ENCODE measurements at places on chromosomes 5 and 9.

GRCh38 chr5:133870661-133871060 is 97.8 kb downstream of the C5orf15 start:
- DNase-seq: no peak

GRCh38 chr5:5313101-5313635 is 109.3 kb upstream of the ICE1 start:
- no peak for DNase-seq

DNA sequence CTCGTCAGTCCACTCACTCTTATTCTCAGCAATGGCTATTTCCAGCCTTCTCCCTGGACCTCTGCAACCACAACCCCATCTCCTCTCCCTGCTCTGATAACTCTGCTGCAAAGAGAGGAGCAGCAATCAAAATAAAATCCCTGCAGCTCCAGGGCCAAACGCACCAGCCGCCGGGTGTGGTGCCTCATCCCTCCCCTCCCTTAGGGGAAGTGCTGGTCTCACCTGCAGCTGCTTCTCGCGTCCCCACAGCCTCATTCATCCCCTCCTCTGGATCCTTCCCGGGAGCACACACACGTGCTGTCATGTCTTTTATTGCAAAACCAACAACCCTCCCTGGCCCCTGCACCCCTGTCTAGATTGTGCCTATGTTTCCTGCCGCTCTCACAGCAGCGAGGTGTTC is 77.8 kb downstream of the TENT4A start:
- no peak for DNase-seq

DNA sequence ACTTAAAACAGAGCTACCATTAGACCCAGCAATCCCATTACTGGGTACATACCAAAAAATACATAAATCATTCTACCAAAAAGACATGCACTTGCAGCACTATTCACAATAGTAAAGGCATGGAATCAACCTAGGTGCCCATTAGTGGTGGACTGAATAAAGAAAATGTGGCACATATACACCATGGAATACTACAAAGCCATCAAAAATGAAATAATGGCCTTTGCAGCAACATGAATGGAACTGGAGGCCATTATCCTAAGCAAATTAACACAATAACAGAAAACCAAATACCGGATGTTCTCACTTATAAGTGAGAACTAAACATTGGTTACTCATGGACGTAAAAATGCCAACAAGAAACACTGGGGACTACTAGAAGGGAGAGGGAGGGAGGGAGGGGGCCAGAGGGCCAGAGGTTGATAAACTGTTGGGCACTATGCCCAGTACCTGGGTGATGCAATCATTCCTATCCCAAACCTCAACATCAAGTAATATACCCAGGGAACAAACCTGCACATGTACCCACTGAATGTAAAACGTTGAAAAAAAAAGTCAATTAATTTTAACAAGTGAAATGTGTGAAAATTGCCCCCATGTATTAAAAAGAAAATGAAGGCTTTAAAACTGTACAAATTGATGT is 24.5 kb upstream of the GPR150 start:
- DNase-seq: no peak

GRCh38 chr9:112867275-112867991 is 23.2 kb downstream of the SLC46A2 start:
- DNase-seq: no peak

- no peak for DNase-seq
Measured at GRCh38 chr9:129334105-129334935, 156.3 kb upstream of the IER5L start.

GRCh38 chr9:18379073-18379811 is 94.7 kb upstream of the ADAMTSL1 start:
- DNase-seq: no peak

DNA sequence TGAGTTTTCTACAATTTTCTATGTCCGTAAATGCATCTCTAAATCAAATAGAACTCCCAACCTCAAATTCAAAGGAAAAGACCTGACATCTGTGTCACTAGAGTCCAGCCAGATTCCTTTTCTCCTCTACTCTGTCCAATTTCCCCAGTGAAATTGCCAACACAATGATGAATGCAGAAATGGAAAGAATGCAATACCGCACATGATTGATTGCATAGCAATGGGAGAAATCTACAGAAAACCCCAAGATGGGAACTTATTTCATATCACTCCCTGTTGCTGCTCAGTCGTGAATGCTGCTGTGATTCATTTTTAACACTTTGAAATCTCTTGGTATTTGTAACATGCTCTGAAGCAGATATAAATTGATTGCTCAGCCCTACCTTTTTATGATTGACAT is 355.1 kb upstream of the TUSC1 start:
- no peak for DNase-seq

DNA sequence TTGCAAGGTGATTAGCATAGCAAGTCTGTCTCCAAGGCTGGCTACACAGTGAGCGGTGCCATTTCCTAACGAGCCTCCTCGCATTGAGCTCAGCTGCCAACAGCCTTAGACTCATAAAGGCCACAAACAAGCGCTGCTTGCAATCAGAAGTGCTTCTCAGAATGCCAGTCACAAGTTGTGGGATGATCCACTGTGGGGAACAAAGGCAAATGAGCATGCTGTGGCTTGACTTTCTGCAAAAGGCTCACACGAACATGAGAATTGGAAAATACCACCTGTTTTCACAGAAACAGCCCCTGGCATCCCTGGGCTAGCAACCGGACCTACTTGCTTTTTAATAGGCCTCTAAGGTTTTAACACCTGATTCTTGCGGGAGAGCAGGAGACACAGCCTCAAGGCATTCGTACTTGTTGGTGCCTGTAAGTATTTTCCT is 215.5 kb downstream of the FANCC start:
- no peak for DNase-seq

GRCh38 chr5:139684881-139685749 is 37.0 kb downstream of the CXXC5 start:
- no peak for DNase-seq

GRCh38 chr5:140266471-140267200 is 36.3 kb downstream of the PFDN1 start:
- no peak for DNase-seq

DNA sequence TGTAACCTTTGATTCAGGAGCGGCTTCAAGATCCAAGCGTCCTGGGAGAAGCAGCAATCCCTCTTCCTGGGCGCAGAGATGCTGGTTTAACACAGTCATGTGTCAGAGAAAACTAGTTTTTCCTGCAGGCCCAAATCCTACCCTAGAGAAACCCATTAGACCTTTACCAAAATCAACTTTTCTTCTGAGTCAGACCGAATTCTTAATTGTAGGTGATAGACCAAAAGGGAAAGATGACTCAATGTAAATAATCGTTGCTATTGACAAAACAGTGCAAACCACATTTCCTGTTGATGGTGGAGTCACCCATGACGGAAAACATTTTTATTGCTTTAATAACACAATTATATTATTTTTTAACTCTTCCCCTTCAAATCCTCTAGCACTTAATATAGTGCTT is 40.1 kb downstream of the SLC1A1 start:
- no peak for DNase-seq

DNA sequence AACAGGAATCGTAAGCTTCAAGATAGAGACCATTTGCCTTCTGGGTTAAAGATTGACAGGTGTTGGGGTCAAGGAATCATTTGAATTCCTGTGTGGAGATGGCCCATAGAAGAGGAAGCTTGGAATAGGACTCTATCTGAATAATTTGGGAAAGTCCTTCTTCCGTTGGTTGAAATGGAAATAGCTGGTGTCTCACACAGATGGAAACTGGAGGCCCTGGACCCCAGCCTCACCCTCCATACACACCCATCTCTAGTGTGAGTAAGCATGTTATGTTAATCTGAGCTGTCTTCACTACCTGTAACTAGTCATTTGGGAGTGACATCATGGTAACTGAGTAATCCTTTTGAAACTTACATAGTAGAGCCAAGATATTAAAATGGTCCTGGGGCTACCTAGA is 184.4 kb downstream of the CD180 start:
- DNase-seq: no peak

- DNase-seq: no peak
Measured at GRCh38 chr5:170971-171800, 20.1 kb upstream of the LRRC14B start.

DNA sequence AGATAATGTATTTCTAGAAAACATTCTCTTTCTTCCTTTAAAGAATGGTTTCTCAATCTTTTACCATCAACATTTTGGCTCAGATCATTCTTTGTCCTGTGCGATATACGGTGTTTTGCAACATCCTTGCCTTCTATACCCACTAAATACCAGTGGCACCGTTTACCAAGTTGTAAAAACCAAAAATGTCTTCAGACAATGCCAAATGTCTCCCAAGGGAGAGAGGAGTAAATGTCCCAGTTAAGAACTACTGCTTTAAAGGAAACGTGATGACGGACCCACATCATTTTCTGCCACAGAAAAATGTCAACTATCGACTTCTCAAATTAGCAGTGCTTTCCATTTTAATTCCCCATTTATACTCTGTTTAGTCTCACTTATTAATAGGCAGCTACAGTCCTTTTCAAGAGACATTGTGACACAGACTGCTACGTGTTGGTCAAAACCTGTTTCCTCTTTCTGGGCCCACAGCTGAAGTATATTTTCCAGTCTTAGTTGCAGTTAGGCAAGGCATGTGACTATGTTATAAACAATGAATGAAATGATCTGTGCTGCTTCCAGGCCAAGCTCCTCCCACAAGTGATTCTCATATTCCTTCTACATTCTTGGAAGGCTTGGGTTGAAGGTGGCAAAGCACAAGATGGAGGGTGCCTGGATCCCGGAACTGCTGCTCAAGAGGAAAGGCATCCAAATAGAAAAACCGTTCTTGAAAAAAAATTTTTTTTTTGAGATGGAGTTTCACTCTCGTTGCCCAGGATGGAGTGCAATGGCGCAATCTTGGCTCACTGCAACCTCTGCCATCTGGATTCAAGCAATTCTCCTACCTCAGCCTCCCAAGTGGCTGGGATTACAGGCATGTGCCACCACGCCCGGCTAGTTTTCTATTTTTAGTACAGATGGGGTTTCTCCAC is 8.8 kb downstream of the PRXL2C start:
- no peak for DNase-seq

DNA sequence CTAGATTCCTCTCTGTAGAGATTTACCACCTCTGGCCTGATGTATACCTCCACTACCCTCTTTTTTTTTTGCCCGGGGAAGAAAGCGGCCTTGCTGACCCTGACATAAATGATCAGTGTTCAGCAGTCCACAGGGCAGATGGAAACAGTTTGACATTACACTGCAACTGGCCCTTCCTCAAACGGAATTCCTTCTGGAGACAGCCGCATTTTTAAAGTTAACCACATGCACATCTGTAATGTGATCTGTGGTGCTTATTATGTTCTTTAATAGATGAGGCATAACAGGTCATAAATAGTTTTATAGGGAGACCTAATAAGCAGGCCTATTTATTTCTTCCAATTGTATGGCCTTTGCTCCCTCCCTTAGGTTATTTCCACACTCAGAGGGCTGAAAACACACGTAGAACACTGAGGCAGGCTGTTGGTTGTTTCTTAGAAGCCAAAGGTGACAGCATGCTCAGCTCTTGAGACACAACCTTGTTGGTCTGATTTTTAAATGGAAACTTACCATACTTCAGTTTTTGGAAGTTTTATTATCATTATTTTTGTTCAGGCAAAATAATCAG is 84.0 kb upstream of the APC start:
- no peak for DNase-seq

- no peak for DNase-seq
Measured at GRCh38 chr9:124078641-124079040, 67.1 kb downstream of the LHX2 start.

GRCh38 chr9:2418619-2419018 is 203.0 kb upstream of the VLDLR start:
- DNase-seq: peak; percentile 40

DNA sequence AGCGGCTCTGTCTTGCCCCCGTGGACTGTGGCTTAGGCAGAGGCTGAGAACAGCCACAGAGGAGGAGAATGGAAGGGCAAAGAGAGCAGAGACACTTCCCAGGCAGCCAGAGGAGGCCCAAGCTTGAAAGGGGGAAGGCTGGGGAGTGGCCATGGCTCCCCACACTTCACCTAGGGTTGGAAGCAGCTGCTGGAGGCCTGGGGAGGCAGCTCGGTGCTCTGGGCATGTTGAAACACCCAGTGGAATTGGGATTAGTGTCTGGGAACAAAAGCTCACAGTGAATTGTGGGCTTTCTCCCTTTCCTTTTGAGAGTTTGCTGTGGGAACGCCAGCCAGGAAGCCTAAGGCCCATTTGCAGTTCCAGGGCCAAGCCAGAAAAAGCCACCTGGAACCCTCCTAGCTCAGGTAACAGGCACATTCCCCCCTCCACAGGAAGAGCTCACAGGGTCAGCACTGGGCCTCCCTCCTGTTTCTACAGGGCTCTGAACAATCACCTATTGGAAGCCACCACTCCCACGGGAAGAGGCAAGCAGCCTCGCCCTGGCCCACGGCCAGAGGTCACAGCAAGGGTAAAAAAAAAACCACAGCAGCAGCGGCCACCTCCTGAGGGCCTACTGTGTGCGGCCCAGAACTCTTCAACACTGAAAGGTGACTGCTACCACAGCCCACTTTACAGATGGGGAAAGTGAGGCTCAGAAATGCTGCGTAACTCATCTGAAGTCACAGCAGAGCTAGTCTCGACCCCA is 20.2 kb downstream of the EEIG1 start:
- no peak for DNase-seq

GRCh38 chr5:17294639-17295311 is 77.3 kb downstream of the BASP1 start:
- DNase-seq: no peak

GRCh38 chr5:109168151-109168550 is 241.6 kb downstream of the PJA2 start:
- DNase-seq: no peak

GRCh38 chr9:112069318-112070169 is 105.6 kb downstream of the SUSD1 start:
- DNase-seq: no peak

GRCh38 chr5:130715541-130715940 is 449.5 kb downstream of the HINT1 start:
- no peak for DNase-seq

DNA sequence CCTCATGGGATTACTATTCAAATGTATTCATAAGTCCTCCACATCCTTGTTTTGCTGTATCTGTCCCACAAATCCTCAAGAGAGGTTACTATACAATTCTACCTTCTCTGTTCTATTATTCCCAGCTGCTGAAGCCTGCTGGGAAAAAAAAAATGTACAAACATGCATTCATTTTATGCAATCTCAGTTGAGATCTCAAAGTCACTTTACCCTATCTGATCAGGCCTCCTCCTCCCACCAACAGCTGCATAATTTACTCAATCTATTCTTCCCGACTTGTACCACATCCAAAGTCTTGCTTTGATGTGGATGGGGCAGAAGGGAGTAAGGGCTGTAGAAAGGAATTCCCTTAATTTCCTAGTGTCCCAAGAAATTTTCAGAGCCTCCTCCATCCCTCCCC is 28.6 kb downstream of the PSIP1 start:
- DNase-seq: no peak

DNA sequence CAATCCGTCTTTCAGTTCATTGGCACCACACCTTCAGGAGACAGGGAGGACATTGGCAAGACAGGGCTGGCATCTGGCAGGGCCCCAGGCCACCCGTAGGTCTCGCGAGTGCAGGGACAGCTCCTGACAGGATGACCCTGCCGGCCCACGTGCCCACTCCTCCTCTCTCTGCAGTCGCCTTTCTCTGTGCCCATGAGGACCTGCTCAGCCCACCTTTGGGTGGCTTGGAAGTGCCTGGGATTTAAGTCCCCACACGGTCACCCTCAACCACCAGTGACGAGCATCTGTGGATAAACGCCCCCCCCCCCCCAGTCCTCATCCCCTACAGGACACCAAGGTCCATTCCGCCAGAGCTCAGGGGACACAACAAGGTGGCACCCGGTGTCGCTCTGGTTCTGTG is 4.1 kb downstream of the MRPL36 start:
- no peak for DNase-seq
